ENCODE measurements at places on chromosomes 11 and 22.
A peak's percentile ranks its signal among the peaks of the same experiment; 100 is the strongest.

GRCh38 chr11:99257131-99257530 lies 236.4 kb downstream of the CNTN5 start:
- no peak for DNase-seq

GRCh38 chr22:43011079-43011478 lies 3.9 kb downstream of the PACSIN2 start:
- no peak for DNase-seq

GRCh38 chr11:73216465-73216864 lies 1.6 kb upstream of the P2RY2 start:
- no peak for DNase-seq

DNA sequence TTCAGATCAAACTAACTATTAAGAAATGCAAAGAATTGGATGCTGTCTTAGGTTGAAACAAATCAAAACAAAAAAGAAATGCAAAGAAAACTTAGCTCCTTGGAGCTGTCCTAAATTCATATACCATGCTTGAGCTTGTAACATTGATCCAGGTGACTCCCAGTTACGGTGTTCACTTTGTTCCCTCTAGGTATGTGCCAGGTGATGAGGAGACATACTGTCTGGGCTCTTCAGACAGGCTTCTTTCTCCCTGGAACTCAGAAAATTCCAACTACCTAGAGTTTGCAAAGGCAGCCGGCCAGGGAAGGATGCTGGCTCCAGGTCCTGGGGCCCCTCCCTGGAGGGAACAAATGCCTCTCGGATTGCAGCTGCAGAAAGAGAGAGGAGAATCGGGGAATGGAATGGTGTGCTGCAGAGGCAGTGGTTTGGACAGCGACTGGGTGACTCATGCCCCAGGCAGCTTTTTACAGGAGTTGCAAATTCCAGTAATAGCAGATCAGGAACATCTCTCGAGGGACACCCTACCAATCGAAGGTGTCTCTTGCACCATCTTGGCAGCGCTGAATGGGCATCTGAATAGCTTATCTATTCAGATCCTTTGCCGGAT lies 12.3 kb upstream of the ASPHD2 start:
- DNase-seq = no peak

DNA sequence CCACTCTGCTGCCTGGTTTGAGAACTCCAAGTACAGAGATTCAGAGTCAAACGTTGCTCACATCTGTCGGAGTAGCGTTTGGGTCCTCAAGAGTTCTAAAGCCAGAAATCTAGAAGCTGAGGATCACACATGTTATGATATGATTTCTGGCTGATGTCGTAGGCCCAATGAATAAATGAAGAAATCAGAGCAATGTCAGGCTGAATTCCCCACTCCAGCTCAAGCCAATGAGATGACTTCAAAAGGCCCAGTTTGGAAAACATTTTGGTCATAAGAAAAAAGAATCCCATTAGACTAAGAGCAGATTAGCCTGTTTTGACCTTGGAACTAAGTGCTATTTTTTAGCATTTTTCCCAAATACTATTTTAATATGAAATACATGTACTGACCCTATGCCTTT lies 106.7 kb downstream of the ETS1 start:
- no peak for DNase-seq

GRCh38 chr11:91654686-91655085 lies 569.9 kb upstream of the FAT3 start:
- no peak for DNase-seq

GRCh38 chr22:28015046-28015425 lies 96.0 kb upstream of the PITPNB start:
- no peak for DNase-seq

DNA sequence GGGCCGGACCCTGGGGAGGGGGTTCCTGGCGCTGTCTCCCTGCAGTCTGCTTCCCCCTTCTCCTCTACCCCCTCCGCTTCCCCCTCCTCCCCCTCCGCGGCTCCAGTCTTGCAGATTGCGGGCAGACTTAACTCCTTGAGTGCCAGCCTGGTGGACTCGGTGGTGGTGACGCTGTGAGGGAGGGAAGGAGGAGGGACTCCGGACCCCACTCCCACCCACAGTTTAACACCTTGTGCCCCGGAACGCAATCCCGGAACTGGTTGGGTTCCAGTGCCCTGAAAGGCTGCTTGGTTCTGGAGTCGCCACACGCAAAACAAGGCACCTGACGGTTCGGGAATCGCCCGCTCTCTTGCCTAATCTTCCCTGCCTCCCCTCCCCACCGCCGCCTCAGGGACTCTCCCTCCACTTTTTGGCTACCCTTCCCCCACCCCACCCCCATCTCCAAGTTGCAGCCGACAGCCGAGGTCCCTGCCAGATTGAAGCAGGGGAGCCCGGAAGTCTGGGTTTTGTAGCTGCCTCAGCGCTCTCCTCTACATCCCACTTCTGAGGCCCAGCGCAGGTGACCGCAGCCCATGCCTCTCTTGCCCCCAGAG lies 3.9 kb upstream of the BCL9L start:
- DNase-seq = peak; percentile 56

GRCh38 chr22:30386960-30387827 lies at the start of gene RNF215:
TSS of gene RNF215 (minus strand) at chr22:30387411. CDS start at chr22:30387313, 98 bp downstream.
- DNase-seq = peak; percentile 78

- DNase-seq = no peak
These were observed 13.6 kb upstream of the MTNR1B start for GRCh38 chr11:92955860-92956259.

DNA sequence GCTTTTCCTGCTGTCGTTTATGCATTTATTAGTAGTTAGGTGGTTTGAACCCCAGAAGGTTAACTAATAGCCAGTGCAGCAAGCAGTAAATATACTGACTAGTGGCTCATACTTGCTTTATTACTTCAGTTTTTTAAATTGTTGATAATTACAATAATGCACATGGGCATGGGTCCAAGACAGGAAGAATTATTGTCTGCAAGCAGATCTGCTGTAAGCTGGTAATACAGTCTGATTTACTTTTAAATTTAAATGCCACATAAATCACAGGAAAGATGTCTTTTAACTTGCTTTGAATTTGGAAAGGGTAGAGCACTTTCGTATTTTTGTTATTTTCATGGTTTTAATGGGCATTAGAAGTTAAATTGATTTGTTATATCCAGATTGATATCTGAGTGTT lies 27.1 kb downstream of the APLP2 start:
- no peak for DNase-seq

GRCh38 chr22:37610480-37611129 lies 2.0 kb downstream of the GGA1 start:
- no peak for DNase-seq

DNA sequence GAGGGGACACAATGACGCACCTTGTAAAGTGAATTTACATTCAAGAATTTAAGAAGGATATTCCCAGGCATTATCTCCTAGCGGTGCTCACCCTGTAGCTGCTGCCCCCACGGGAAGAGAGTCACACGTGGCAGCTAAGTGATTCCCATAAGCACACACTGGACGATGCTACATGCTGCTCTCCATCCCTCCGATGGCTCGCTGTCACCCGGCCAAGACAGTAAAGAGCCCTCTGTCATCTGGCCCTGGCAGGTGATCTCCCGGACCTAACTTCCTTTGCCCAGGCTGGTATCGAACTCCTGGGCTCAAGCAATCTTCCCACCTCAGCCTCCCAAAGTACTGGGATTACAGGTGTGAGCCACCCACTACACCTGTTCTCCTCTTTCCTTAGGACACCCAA lies 39.9 kb upstream of the IGSF9B start:
- no peak for DNase-seq

GRCh38 chr22:37330200-37331033 lies 48.1 kb downstream of the CYTH4 start:
- DNase-seq = no peak

DNA sequence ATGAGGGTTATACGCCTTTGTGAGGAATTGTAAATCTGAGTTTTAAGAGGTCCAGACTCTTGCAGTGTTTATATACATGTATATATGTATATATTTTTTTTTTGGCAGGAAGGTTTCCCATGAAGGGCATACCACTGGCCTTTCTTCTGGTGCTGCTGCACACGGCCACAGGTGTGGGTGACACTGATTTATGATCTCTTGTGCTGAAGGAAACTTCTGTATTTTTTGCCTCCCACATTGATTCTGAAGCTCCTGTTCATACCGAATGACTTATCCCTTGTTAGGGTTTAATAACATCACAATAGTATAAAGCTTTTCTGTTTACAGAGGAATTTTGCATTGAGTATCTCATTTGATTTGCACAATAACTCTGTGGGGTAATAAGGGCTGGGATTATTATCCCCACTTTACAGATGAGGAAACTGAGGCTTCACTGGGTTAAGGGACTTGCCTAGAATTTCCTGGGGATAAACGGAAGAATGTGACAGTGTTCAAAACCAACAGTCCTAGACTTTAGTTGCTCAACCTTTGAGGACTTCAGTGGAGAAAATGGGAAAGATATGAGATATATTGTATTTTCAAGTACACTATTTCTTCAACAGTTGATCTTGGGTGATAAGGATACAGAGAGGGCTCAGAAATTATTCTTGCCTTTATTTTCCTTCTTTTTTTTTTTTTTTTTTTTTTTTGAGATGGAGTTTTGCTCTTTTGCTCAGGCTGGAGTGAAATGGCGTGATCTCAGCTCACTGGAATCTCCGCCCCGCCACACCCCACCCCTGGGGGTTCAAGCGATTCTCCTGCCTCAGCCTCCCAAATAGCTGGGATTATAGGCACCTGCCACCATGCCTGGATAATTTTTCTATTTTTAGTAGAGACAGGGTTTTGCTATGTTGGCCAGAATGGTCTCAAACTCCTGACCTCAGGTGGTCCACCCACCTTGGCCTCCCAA lies 70.1 kb downstream of the MICAL2 start:
- DNase-seq = no peak

GRCh38 chr11:111419181-111419580 lies 40.1 kb upstream of the POU2AF1 start:
- DNase-seq = no peak

DNA sequence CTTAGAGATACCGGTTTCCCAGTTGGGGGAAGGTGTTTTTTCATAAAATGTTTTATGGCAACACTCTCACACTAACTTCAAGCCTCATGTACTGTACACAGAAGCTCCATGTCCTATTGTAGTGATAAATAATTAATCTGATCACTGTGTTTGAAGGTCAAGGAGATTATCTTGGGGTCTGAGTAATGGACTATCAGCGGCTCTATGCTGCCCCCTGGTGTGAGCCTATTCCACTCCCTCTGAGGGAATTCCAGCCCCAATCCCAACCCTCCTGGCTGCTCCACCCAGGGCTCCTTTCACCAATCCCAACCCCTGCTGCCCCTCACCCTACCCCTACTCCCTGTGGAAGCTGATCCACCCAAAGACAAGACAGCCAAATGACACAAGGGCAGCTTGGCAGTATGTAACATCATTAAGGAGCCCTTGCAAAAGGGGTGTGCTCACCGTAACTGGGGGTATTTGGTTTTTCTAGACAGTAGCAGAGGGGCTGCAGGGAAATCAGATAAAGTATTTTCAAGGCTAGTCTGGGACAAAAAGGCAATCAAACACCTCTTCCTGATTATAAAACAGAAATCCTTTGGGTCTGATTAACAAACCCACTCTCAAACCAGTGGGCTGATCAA lies 22.3 kb downstream of the HPS4 start:
- DNase-seq = peak; percentile 15

- no peak for DNase-seq
These were observed 20.1 kb downstream of the ADA2 start for GRCh38 chr22:17199003-17199731.

DNA sequence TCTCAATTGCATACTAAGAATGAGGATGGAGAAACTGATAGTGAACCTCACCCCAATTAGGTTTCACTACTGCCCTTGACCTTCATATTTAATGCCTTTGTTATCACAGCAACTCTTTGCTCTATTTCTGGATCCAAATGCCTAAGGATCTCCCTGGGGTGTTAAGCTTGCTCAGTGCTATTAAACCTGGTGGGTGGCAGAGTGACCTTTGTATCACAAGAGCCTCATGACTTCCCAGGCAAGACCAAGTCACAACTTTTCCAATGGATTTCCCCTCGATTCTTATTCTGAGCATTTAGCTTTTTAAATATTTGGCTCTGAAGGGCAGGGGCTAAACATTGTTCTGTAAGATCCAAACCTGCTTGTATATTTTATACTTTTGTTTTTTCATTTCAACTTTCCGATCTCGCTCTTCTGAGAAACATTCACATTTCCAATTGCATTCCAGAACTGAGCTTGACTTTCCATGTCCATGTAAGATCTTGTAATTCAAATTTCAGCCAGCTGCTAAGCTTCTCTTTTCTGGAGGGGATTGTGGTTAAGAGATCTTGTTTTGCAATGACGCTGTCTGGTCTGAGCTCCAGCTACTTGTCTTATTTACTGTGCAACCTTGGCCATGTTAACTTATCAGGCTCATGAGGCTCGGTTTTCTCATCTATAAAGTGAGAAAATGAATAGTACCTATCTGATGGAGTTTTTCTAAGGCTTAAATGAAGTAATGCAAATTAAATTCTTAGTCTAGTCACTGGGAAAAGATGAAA lies 6.4 kb upstream of the EHF start:
- no peak for DNase-seq

DNA sequence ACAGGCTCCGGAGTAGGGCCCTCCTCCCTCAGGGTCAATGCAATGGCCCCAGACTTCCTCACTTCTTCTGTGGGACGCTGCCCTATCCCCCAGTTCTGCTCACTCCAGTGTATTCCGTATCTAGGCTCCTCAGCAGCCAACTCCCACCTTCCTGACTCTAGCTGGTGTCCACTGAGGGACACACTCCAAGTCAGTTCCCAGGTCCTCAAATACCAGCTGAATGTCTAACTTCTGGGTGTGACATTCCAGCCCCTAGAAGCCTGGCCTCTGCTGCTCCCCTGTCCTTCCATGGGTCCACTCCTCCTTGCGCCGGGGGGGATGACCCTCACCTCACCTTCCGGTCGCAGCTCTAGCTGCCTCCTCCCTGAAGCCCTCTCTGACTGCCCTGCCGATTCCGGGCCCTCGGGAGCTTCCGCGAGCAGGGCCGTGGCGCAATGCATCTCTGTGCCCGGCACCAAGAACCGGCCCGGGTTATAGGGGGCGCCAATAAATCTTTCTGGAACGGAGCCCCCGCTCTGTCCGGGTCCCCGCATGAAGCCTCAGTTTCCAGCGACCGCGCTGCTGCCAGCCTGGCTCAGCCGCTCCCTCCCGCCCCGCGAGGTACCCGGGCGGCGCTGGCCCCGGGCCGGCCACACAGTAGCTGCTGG lies 15.4 kb downstream of the BAD start:
- DNase-seq = no peak
